Stimulated activated CD8-positive, alpha-beta memory T cell treated with anti-CD3 and anti-CD28 coated beads, Interleukin-12 subunit alpha, Interleukin-12 subunit beta, amount 100 ng/mL, for 1 hour (primary cell): ENCODE measurements at places on chromosomes 13 and 19.

GRCh38 chr13:82370316-82370715, 1512.0 kb downstream of the SLITRK1 start:
- no peak for DNase-seq

GRCh38 chr19:42023121-42023942, 29.3 kb upstream of the ATP1A3 start:
- no peak for DNase-seq

GRCh38 chr19:54162884-54163283, 3.4 kb upstream of the LENG1 start:
- no peak for DNase-seq

- no peak for DNase-seq
Measured at GRCh38 chr19:49554701-49555181, 25.6 kb downstream of the NOSIP start.

GRCh38 chr19:10639836-10640235, 14.3 kb upstream of the ILF3 start:
- no peak for DNase-seq

DNA sequence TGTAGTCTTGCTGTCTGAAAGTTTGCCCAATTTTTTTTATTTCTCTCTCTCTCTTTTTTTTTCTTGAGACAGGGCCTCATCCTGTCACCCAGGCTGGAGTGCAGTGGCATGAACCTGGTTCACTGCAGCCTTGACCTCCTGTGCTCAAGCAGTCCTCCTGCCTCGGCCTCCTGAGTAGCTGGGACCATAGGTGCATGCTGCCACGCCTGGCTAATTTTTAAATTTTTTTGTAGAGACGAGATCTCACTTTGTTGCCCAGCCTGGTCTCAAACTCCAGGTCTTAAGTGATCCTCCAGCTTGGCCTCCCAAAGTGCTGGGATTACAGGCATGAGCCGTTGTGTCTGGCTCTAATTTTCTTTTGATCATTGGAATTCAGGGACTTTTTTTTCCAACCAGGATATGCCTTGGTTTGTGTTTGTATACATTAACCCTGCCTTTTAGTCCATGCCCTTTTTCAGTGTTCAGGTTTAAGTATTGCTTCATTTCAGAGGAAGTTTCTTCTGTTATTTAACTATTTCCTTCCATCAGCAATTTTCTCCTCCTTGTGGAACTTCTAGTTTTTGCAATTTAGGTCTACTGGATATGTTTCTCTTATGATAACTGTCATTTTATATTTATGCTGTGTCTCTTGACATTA, 201.4 kb downstream of the PCCA start:
- no peak for DNase-seq

GRCh38 chr19:55097864-55098715, 19.3 kb downstream of the PPP1R12C start:
- DNase-seq: no peak

GRCh38 chr19:30762651-30763050, 390.5 kb downstream of the ZNF536 start:
- no peak for DNase-seq

- DNase-seq: peak; percentile 72
Measured at GRCh38 chr19:13212759-13213330, 62.6 kb downstream of the IER2 start.

GRCh38 chr13:66995203-66995611, 234.9 kb downstream of the PCDH9 start:
- DNase-seq: no peak

DNA sequence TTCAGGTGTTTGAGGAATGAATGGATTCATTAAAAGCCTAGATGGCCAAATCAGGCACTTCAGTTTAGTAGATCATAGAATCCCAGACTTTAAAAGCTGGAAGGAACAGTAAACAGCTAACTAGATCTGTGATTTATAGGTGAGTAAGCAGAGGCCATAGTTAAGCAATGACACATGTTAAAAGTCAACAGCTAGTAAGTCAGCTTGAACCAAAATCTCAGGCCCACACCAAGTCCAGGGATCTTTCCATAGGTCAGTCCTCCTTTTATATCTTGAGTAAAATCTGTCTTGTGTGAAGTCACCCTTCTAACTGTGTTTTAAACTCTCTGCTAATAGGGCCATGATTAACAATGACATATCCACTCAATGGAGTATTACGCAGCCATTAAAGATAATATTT, 275.5 kb upstream of the SOX21 start:
- DNase-seq: no peak

DNA sequence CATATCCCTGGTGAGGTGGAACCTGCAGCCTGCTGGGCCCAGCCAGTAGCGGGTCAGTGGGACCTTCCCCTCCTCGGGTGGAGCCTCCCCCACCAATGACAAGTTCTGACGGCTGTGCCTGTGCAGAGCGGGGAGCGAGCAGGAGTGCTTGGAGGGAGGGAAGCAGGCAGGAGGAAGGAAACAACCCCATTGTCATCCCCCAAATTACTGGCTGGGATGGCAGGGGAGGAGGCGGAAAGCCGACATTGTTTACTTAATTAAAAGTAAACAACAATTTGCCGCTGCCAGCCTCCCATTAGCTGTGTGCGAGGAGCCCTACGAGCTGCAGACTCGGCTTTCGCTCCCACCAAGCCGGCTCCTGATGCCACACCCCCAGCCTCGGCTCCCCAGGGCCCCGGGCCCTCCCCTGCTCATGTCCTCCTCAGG, 45.5 kb downstream of the LYL1 start:
- DNase-seq: no peak

DNA sequence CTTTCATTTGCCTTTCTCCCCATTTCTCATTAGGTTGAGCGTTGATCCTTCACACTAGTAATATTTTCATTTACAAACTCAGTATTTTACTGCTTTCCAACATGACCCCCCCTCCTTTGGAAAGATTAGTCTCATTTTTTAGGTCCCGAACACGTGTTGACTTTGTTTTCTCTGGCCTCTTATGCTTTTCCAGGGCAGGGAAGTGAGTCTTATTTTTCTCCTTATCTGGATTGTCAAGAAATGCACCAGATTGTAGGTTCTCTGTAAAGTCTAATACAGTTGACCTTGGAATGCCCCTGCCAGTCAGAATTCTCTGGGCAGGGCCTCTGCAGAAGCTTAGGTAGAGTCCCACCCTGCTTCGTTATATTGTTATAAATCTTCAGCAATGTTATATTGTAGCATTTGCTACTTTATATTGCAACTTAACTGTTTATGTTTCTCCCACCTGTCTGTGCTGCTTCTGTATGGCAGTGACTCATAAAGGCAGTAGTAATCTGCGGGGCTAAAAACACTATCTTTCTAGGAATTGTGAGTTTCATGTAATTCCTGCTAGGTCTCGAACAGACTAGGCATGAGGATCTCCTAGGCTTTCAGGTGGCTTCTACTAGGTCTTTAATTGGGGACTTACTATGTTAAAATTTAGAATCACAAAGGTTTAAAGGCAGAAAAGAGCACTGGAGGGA, 2.0 kb downstream of the TDRD3 start:
- DNase-seq: no peak

DNA sequence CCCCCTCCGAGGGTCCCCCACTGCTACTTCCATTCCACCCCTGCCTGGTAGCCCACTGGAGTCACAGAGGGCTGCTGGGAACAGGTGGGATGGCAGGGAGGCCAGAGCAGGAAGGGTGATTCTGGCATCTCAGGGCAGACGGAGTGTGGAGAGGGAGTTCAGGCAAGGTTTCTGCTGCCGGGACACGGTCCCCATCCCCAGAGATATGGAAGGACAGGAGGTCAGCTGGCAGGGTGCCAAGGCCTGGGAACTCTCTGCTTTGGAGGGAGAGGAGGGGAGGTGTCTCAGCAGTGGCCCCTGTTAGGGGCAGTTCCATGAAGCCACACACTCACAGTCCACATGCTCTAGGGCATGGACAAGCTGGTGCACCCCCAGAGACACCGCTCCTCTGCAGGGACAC, 68.1 kb downstream of the CHST8 start:
- no peak for DNase-seq

GRCh38 chr13:72505376-72505775, 222.1 kb downstream of the MZT1 start:
- no peak for DNase-seq

DNA sequence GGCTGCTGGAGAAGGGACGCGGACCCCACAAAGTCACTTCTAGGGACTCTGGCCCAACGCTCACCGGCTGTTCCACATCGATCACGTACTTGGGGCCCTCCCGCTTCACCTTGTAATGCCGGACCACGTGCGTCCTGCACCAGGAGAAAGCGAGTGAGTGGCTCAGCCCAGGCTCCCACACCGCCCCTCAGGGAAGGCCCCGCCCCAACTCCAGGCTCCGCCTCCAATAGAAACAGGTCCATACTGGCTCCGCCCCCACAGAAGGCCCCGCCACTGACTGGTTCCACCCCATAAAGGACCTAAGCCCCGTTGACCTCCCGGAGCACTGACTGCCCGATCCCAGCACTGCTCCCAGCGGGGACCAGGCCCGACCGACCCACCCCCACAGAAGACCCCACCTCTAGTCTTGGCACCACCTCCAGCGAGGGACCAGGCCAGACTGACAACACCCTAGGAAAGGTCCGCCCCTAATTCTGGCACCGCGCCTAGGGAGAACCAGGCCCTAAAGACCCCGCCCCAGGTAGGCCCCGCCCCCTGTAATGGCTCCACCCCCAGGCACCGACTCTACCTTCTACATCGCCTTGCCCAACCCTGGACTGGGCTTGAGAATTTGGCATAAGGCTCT, 11.3 kb downstream of the STAP2 start:
- peak; percentile 53 for DNase-seq

DNA sequence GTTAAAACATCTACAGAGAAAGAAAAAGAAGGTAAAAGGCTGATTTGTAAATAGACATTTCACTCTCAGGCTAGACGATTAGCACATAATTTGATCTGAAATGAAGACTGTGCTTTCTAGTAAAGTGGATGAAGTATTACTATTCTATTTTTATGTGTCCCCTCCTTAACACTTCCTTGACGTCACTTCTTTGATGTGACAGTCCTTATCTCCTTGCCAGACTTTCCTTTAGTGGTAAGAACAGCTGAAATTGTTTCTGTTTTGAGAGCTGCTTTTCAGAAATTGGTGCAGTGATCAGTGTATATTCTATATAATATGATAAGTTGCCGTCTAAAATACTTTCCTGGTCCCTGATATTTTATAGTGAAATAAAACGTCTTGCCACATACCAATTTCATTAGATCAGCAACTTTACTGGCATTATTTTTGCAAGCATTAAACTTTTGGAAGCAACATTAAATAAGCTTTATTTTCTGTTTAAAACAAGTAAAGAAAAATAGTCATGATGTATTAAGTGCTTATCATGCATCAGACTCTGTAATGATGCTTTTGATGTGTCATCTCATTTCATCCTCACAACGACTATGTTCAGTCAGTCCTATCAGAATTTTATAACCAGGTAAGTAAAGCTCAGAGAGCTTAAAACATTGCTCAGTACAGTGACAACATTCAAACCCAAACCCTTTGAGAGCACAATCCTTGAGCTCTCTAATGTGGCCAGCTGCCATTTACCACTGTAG, 210.3 kb upstream of the PCDH9 start:
- no peak for DNase-seq

DNA sequence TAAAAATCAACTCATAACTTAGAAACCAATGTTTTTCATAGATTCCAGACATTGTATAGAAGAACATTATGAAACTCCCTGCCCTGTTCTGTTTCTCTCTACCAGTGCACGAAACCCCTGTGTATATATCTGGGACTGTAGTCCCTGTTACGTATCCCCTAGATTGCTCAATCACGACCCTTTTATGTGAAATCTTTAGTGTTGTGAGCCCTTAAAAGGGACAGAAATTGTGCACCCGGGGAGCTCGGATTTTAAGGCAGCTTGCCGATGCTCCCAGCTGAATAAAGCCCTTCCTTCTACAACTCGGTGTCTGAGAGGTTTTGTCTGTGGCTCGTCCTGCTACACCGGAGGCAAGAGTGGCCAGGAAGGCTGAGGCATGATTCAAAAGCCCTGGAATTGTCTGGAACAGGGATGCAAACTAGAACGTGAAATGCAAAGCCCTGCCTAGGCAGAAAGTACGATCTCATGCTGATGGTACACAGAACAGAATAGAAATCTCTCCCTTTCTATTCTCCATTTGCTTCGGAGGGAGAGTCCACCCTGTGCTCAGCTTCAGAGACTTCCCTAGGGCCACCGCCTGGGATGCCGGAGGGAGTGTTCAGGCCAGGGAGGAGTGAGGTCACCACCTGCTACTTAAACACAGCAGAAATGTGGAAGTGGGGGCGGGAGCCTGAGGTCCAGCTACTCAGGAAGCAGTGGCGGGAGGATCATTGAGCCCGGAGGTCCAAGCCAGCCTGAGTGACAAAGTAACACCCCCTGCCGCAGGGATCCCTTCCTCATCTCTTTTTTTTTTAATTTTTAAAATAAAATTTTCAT, 758 bp upstream of the ZNF888 start:
- no peak for DNase-seq

GRCh38 chr13:31786011-31786410, 46.7 kb downstream of the RXFP2 start:
- DNase-seq: no peak

DNA sequence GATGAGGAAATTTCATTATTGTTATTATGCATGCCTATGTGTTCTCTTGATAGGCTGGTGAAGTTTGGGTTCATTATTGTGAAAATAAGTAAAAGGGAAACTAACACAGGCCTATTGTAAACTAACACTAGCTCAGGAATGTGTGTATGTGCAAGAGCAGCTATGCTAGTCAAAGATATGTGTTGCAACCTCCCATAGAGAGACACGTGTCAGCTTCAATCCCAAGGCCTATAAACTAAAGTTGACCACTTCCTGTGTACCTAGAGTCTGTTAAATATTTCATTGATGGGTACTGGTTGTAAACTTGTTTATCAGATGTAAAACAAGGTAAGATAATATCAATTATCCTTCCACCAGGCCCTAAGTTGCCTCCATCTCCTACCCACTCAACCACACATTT, 44.7 kb upstream of the ZNF30 start:
- no peak for DNase-seq

- peak; percentile 25 for DNase-seq
Measured at GRCh38 chr13:110340812-110341444, 33.8 kb downstream of the COL4A2 start.

DNA sequence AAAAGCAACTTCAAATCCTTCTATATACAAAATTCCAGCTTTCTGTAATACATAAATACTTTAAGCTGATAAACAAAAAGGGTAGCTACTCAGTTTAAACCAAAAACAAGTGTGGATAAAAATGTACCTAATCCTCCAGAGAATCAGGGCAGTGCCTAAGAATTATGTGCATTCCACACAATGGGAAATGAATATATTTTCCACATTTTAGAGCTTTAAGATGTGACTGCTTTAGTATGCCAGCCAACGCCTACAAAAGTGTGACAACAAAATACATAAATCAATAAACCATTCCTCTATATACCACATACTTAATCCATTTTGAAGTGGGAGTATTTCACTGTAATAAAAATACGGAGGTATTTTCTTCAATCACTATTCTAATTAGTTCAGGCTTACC, 275.3 kb downstream of the DCT start:
- no peak for DNase-seq

DNA sequence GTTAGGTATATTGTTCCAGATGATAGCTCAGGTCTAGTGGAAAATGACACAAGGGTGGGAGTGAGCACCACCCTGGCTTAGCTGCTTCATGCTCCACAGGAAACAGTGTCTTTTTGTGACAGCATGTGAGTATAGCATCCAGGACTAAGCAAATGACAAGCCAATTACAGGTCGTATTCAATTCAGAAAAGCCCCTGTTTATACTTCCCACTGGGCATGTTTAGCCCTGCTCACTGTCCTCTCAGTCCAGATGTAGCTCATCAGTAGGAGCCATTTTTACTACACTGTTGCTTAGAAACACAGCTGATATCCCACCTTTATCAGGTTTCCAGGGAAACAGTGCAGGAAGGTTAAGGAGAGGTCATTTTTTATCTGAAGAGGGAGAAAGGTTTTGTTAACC, 8.0 kb downstream of the ABHD13 start:
- no peak for DNase-seq
